ENCODE measurements at places on chromosomes 11 and 22.

DNA sequence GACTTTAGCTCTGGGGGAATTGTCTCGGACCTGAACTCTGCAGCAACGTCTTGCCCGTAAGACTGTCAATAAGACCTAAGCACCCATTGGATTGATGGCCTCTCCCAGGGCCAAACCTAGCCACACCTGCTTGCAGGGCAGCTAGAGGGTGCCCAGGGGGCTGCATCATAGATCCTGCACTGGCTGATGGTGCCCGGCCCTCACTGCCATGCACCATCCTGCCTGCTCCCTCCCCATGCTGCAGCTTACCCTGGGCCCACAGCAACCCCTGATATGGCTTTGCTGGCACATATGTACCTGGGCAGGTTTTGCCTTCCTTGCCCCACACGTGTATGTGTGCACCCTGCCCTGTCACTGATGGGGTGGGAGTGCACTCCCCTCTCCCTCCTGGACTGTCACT lies 8.9 kb upstream of the BBOX1 start:
- DNase-seq: no peak

- no peak for DNase-seq
Observed at GRCh38 chr11:94731880-94732601, 36.1 kb upstream of the AMOTL1 start.

DNA sequence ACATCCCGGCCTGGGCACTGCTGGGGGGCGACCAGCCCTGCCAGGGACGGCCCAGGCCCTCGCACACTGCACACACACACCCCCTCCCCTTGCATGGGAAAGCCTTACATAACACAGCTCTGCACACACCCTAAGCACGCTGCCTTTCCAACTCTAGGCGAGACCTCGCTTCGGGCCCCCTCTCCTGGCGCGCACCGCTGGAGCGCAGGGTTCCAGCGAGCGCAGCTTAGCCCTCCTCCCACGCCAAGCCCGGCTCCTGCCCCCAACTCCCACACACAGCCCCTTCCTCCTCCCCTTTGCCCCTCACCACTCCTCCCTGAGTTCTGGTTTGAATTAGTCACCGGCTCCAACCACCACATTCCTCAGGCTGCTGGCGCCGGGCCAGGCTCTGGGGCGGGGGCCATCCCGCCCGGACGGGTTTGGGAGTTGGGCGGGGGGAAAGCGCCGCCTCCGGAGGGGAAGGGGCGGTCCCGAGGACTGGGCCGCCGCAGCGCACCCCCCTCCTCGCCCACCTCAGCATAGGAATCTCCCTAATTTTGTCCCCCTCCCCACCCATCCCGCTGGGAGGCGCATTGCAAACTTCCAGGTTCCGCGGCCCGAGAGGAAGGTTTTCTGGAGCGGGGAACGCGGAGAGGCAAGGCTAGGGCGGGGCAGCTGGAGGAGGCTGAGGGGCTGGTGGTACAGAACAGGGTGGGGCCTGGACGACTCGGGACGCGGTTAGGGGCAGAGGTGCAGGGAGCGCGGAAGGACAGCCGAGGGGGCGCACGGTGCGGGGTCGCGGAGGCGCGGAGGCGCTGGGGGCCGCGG lies 966 bp downstream of the AHNAK start:
- peak; percentile 33 for DNase-seq

DNA sequence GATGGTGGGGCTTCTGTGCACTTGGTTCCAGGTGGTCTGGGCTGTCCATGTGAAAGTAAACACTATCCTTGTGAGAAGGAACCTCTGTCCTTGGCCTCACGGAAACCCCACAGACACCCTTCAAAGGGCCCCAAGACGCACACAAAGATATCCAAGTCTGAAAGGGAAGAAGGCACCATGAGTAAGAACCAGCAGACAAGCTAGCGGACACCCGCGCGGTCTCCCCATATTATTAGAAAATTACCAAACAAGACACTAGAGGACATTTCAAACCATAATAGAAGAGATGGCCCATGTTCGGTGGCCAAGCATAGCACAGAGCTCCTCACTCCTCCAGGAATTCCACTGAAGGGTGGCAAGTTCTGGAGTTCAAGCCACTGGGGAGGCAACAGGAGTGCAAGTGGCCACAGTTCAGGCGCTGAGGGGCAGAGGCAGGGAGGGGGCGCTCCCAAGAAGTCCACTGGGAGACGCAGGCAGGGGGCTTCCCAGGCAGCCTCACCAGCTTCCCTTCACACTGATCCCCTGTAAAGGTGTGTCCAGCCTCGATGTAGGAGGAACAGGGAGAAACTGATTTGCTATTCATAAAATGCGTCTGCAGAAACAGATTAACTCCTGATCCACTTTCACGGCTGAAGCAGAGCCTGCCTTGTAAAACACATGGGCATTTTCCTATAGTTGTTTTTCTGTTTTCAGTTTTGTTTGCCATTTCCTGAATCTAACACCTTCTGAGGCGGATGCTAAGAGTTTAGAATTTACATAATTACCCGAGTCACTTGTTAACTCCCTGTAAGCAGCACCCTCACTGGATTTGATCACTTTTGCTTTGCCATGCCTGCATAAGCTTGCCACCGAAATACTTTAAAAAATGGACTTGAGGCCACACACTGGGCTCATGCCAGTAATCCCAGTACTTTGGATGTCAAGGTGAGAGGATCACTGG lies 9.1 kb upstream of the PPARA start:
- DNase-seq: no peak

- no peak for DNase-seq
Observed at GRCh38 chr22:50242406-50242949, 2.3 kb downstream of the TUBGCP6 start.

- peak; percentile 28 for DNase-seq
Observed at GRCh38 chr22:37752189-37753087, 55.3 kb upstream of the GCAT start.

DNA sequence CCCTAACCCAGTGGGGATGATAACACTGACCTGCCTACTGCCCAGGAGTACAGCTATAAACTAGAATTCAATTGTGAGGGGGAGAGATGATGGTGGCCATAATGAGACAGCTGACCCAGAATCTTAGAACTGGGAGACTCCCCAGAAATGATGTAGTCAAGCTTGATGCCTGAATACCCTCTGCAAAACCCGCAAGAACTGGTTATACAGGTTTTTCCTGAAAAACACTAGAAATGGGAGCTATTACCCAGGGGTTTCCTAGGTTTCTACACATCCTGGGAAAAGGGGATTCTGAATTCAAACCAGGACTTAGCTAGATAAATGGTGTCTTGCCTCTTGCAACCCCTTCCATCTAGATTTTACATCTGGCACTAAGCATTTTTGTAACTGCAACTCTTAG lies 113.8 kb upstream of the NARS2 start:
- no peak for DNase-seq

- no peak for DNase-seq
Observed at GRCh38 chr11:68934321-68934645, 30.6 kb downstream of the IGHMBP2 start.

Measured in midbrain (tissue), 1 donor.